Smooth muscle cell of the umbilical artery (primary cell): ENCODE measurements at places on chromosomes 7 and 10. TPM values are rescaled to one million over a fixed set of nuclear protein-coding genes. Genes with fewer than 3 reads are reported as not detected.

Gene TBC1D12
- 11.0 and 12.4 TPM in 2 replicates for total RNA-seq

Gene NRCAM
- total RNA-seq, result 0.28 and 0.30 TPM in 2 replicates

Gene VAX1
- total RNA-seq, result not detected in 2 replicates

Gene ADD3
- 238 and 249 TPM in 2 replicates for total RNA-seq

Gene SAMD9L
- 11.9 and 17.0 TPM in 2 replicates for total RNA-seq

Gene GRID2IP
- total RNA-seq, result not detected in 2 replicates

Gene TDRD1
- 0.05 TPM in 1 of 2 replicates, not detected in the other for total RNA-seq

Gene SPDYE16
- total RNA-seq, result 0.05 TPM in 1 of 2 replicates, not detected in the other

Gene HHEX
- 0.89 and 2.0 TPM in 2 replicates for total RNA-seq

Gene BICC1
- 21.9 and 22.0 TPM in 2 replicates for total RNA-seq

Gene ACTA2
- 1,183 and 3,347 TPM in 2 replicates for total RNA-seq

Gene GPR85
- 2.6 and 4.8 TPM in 2 replicates for total RNA-seq

Gene ZNF467
- 0.14 and 0.59 TPM in 2 replicates for total RNA-seq

Gene KIF11
- 2.4 and 16.4 TPM in 2 replicates for total RNA-seq

Gene SDK1
- total RNA-seq, result 0.30 and 0.46 TPM in 2 replicates

Gene ZDHHC4
- total RNA-seq, result 52.9 and 67.7 TPM in 2 replicates

Gene PLCE1
- total RNA-seq, result 0.59 and 1.1 TPM in 2 replicates

Gene GJD4
- not detected in 2 replicates for total RNA-seq

Gene IFIT1B
- not detected in 2 replicates for total RNA-seq

Gene FAM241B
- 0.89 and 1.3 TPM in 2 replicates for total RNA-seq

Gene ANKRD16
- 6.0 and 8.0 TPM in 2 replicates for total RNA-seq

Gene CPVL
- total RNA-seq, result 0.23 and 0.30 TPM in 2 replicates

Gene EZH2
- 5.0 and 8.7 TPM in 2 replicates for total RNA-seq

Gene FAM25G
- total RNA-seq, result not detected in 2 replicates

Gene WEE2
- total RNA-seq, result not detected in 2 replicates

Gene HOXA3
- total RNA-seq, result 3.1 and 6.8 TPM in 2 replicates

Gene PGAM2
- not detected in 2 replicates for total RNA-seq

Gene DGKB
- 0.59 and 1.2 TPM in 2 replicates for total RNA-seq

Gene AGAP9
- total RNA-seq, result 4.8 and 5.5 TPM in 2 replicates

Gene PFKP
- 292 and 523 TPM in 2 replicates for total RNA-seq

Gene SND1
- total RNA-seq, result 231 and 302 TPM in 2 replicates
